ENCODE measurements at places on chromosomes 3 and 15.

- DNase-seq = no peak
Measured at GRCh38 chr3:49674497-49674983, 389 bp downstream of the APEH start.

DNA sequence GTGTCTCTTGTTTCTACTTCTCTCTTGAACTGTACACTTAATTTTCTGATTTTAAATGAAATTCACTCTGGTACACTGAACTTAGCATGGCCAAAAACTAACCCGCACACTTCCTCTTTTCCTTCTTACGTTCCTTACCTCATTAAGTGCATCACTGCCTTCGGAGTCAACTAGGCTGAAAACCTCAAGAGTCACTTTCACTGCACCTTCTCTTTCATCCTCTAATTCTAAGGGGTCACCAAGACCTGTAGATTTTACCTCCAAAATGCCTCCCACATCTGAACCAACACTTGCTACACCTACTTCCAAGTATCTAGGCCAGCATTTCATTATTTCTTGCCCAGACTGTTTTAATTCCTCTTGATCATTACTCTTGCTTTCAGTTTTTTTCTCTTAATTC is 6.6 kb downstream of the CBLB start:
- no peak for DNase-seq

DNA sequence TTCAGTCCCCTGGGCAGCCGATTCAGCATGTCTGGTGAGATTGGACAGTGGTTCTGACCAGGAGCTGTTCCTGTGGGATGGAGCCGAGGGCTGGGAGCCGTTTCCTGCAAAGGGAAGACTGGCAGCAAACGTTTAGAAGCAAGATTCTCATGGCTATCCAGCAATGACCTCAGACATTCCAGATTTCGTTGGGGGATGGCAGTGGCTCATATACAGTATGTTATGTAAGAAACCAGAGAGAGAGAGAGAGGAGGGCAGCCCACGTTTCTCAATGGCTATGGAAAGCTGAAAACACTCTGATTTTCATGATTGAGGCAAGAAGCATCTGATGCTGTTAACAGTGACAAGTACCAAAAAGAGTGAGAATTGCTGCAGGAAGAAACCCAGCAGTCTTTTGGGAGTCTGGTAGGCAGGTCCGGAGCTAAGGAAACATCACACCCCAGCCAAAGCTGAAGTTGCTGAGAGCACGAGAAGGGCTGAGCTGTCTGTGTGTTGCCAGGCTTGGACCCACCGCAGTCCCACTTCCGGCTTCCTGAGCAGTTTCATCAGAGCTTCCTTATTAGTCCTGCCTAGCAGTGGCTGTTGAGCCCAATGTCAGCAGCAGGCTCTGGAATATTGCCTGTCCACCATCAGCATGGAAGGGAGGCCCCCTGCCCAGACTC is 25.6 kb upstream of the VPS8 start:
- no peak for DNase-seq

- no peak for DNase-seq
Measured at GRCh38 chr3:102095383-102095782, 246.1 kb downstream of the NFKBIZ start.

- DNase-seq = no peak
Measured at GRCh38 chr3:113285226-113285625, 73.9 kb downstream of the BOC start.

DNA sequence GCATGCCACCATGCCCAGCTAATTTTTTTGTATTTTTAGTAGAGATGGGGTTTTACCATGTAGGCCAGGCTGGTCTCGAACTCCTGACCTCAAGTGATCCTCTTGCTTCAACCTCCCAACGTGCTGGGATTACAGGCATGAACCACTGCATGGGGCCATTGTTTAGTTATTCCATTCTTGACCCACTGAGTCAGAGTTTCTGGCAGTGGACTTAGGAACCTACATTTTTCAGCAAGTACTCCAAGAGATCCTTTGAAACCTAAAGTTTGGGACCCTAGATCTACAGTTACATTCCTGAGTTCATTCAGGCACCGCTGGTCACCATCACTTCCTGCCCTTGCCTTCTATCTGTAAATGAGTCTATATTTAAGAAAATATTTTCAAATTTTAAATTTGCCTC is 1.4 kb upstream of the TNFSF10 start:
- no peak for DNase-seq

DNA sequence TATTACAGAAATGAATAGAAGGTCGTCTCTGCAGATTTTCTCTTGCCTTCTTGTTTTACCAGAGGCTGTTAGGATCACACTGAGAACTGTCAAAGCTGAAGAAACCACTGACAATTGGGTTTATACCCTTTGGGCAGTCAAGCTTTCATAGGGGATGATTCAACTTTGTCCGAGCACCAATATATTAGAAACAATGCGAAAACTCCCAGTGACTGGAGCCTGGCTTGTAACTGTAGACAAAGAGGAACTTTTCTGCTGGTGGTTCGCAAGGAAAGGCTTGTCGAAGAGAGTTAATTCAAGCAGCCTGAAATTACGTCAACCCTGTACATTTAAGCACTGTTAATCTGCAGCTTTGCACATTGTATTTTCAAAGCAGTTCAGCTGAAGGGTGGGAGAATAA is 193.2 kb upstream of the ZNF385D start:
- no peak for DNase-seq

- DNase-seq = no peak
Measured at GRCh38 chr3:67790043-67790442, 135.6 kb upstream of the SUCLG2 start.

- DNase-seq = no peak
Measured at GRCh38 chr3:134617608-134618477, 33.0 kb downstream of the KY start.

- DNase-seq = no peak
Measured at GRCh38 chr3:11583638-11584046, 60.1 kb downstream of the VGLL4 start.

DNA sequence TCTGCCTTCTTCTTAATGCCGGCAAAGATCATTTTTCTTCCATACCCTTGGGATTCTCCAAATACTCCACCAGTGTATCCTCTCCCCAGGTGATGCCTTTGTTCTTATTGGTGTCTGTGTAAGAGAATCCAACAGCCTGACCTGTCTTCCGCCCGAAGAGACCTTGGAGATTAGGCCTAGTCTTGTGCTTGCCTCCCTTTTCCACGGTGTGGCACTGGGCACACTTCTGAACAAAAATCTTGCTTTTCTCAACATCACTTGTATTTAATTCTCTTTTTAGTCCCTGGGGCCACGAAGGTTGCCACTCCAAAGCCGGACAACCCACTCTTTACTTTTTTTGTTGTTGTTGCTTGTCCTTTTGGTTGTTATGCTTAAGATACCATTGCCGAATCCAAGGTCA is 14.0 kb upstream of the EMC3 start:
- DNase-seq = no peak

GRCh38 chr3:18806633-18807032 is 341.7 kb upstream of the KCNH8 start:
- DNase-seq = no peak

DNA sequence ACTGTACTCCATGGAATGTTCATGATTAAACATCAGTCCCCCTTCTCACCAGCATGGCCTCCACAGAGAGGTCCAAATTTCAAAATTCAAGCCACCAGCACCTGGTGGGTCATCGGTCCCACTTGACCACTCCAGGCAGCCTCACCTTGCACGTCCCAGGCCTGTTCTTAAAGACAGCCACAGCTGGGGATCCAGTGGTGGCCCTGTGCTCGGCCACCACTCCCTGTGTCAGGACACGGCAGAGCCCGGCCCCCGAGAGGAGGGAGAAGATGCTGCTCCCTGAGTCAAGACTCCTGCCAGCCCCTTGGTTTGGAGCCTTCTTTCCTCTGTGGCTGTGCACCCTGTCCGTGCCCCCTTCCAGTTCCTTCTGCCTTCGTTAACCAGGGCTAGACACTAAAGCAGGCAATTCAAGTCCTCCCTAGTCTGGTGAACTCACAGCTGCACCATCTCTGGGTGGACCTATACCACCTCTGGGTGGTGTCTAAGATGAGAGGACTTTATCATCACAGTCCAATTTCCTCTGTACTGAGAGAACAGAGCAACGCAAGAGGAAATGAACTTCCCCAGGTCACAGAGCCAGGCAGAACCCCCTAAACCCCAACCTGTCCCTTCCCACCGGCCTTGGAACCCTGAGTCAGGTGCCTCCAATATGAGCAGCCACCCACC is 97.1 kb downstream of the MEGF11 start:
- no peak for DNase-seq

DNA sequence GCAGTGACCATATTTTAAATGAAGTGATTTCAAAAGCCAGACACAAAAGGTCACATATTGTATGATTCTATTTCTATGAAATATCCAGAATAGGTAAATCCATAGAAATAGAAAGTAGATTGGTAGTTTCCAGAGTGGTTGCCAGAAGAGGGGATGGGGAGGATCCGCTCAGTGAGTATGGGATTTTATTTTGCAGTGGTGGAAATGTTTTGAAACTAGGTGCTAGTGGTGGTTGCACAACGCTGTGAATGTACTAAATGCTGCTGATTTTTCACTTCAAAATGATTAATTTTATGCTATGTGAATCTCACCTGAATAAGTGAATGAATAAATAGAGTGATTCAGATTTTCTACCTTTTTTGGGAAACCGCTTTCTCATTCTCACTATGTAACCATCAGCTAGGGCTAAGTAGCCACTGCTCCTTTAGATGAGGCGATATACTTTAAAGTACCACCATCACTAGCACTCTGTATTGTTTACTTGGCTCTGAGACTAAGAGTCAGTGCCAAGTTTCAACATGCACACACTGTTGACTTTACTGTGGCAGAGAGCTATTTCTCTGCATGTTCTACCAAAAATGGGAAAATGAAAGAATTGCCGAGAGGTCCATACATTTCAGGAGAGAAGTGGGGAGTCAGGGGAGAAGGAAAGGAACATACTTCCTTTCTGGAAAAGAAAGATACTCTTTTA is 90.7 kb upstream of the GOLIM4 start:
- DNase-seq = no peak

GRCh38 chr3:192816351-192816750 is 89.0 kb upstream of the FGF12 start:
- DNase-seq = no peak
